HS-27A (cell line): ENCODE measurements at places on chromosomes 12 and 14.

GRCh38 chr12:106138633-106139421 is at the start of gene NUAK1:
Gene NUAK1 (minus strand): TSS chr12:106138954. CDS start chr12:106138653, 301 bp downstream.
- no peak for DNase-seq

DNA sequence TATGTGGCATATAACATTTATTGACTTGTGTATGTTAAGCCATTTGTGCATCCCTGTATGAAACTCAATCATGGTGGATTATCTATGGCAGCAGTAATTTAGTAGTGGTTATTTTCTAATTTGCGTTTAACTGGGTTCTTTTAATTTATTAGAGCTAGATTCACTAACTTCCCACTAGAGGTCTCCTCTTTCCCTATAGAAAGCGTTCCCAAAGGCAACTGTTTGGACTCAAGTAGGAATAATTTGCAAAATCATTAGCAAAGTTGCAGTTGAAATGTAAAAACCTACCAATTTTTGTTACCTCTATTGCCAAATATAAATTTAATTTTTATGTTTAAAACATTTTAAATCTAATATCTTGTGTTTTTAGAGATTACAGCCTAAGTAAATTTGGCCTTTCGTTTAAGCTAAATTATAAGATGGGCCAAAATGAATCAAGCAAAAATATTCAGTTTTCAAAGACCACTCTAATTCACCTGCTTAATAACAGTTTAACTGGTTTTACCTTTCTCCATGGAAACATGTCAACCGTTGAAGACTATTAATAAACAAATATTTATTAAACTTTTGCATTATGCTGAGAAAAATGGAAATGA is 6.0 kb downstream of the DMAC2L start:
- DNase-seq: no peak

GRCh38 chr12:14710632-14711320 is 14.4 kb upstream of the GUCY2C start:
- no peak for DNase-seq

- no peak for DNase-seq
Observed at GRCh38 chr12:108642269-108642870, 8.7 kb upstream of the SELPLG start.

GRCh38 chr12:85831327-85831990 is 4.8 kb downstream of the RASSF9 start:
- DNase-seq: no peak

DNA sequence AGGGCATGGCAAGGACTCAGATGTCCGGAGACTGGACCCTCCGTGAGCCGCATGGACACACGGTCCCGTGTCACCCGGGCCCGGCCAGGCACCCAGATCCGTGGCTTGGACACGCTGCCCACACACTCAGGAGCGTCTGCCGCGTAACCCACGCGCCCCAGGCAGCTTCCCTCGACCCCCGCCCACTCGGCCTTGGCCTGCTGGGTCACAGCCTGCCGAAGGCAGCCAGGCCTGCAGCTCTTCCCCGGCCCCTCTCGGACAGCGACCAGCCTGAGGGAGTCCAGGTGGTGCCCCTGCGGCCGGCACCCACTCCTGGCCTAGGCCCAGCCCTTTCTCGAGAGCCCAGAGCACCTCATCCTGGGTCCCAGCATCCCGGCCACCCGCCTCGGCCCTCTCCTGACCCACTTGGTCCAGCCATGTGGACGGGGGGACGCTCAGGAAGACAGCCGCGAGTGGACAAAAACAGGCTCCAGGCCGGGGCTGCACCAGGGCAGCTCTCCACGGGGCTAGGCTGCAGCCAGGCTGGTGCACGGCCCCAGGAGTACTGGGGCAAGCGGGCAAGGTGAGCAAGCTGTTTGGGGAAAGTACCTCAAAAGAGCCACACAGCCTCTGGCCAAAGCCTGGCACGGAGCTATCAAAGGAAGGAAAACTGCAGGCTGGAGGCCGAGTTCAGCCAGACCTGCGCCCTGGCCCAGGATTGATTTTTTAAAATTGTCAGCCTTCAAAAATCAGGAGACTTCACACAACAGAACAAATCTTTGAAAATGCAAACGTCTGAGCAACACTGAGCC is 6.5 kb downstream of the AKT1 start:
- DNase-seq: no peak

DNA sequence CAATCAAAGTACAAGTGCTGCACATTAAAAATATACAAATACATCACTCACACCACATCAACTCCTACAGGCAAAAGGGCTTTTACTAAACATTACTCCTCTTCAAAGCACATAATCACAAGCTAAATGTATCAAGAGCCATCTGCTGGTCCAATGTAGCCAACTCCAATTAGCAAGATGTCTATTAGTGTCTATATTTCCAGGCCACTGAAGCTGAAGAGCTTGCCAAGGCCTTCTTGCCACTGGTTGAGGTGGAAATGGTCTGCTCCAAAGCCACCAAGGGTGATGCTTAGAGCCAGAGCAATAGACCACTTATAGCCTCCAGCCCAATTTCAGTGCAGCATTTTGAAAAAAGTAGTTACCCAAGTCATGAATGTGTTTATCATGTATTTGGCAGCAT is 54.4 kb downstream of the RASSF9 start:
- no peak for DNase-seq

GRCh38 chr12:6957151-6957701 is 6.1 kb downstream of the PTPN6 start:
- no peak for DNase-seq

GRCh38 chr12:116278667-116279066 is 1.2 kb upstream of the MED13L start:
- no peak for DNase-seq

DNA sequence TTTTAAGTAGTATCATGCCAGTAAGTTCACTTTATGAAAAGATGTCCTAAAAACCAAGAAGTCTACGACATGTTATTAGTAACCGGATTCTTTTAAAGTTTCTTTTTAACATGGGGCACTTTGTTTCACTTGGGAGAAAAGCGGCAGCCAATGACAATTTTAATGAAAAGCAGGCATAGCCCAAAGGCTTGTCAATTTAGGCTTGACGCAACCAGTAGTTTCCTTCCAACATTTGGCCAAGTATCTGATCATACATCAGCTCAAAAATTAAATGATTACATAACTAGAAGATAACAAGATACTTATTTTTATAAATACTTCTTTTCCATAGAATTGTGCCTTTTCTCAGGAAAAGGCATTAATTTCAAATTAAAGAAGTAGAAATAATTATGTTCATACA is 112.8 kb downstream of the TXNDC16 start:
- DNase-seq: no peak

DNA sequence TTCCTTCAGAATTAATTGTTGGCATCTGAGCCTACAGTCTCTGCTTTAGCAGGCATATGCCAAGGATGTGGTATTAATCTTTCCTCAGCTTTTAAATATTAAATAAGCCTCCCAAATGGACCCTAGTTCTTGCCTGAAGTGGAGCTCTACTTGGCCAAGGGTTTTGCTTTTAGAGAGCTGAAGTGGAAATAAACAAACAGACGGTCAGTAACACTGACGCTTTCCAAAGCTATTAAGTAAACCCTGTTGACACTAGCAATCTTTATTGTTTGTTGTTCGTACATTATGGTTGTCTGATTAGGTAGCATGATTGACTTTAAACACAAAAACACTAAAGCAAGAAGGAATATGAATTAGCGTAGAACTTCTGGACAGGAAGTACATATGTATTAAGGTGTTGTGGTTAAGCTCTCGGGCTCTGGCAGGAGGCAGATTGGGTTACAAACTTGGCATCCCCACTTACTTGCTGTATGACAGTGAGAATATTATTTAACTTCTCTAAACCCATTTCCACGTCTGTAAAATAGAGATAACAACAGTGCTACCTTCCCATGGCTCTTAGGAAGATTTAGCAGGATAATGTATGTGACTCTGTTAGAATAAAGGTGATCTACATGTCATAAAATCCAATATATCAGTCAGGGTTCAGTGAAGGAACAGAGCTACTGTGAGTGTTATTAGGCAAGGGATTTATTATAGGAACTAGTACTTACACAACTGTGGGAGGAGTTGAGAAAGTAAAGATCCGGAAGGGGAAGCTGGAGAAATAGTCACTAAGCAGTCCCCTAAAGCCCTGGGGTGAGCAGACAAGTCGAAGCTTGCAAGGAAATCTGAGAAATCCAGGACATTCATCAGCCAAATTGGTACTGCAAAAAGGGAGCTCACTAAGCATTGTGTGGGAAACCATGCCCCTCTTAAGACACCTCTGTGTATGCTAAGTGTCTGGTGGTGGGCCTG is 92.2 kb upstream of the ATF7IP start:
- no peak for DNase-seq

GRCh38 chr12:28859551-28859950 is 289.5 kb upstream of the FAR2 start:
- no peak for DNase-seq

DNA sequence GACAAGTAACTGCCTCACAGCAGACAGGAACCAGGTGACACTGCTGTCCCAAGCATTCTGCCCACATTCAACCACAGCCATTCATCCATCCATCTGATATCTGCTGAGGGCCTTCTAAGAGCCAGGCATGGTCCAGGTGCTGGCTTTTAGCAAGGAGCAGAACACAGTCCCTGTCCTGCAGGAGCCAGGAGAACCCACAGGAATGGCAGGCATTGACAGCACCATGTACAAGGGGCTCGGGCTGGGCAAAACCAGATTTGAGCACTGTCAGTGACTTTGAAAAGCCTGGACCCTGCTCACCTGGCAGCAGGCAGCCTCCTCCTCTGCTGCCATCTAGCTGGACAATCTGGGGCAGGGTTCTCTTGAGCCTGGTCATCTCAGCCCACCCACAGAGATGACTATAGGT is 137.0 kb downstream of the ZFP36L1 start:
- no peak for DNase-seq

GRCh38 chr12:22406627-22407026 is 72.1 kb upstream of the ST8SIA1 start:
- DNase-seq: no peak

DNA sequence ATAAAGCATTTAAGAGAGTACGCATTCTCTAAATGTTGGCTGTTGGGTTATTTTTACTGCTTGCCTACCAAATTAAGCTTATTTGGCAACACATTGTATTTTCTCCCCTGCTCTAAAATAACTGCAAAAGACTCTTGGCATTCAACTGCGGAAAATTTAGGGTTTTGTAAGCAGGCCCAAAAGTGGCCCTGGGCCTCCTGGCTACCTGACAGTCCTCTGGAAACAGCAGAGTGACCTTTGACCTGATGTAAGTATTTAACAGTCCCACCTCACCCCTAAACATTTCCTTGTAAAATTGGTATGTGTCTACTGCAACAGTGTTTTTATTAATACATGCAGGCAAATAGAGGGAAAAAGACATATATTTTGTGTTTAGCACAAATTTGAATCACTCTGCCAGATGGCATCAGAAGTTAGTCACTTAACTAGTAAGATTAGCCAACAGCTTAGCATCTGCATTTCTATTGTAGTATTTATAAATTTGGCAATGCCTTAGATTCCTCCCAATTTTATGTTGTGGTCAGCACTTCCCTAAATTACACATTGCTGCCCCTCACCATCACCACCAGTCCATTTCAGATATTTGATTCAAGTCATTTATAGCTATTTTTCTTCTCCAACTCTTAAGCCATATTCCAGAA is 11.2 kb downstream of the LLPH start:
- DNase-seq: no peak

- DNase-seq: no peak
Observed at GRCh38 chr14:103653805-103654204, 24.8 kb downstream of the KLC1 start.

- DNase-seq: peak; percentile 69
Observed at GRCh38 chr12:5096241-5096924, 52.7 kb downstream of the KCNA5 start.

- no peak for DNase-seq
Observed at GRCh38 chr12:31326736-31327659, 1.0 kb upstream of the SINHCAF start.

GRCh38 chr14:49957089-49957852 is 64.4 kb downstream of the ARF6 start:
- DNase-seq: no peak

- DNase-seq: peak; percentile 29
Observed at GRCh38 chr12:27711317-27711682, 668 bp downstream of the MRPS35 start.

DNA sequence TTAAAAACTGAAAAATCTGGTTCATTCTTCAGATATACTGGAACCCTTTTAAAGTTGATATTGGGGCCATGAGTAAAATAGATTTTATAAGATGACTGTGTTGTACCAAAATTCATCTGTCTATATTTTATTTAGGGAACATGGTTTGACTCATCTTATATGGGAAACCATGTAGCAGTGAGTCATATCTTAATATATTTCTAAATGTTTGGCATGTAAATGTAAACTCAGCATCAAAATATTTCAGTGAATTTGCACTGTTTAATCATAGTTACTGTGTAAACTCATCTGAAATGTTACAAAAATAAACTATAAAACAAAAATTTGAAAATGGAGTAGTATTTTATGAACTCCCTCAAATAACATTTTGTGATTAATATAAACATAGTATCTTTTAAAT is 14.2 kb downstream of the PTGER2 start:
- no peak for DNase-seq

DNA sequence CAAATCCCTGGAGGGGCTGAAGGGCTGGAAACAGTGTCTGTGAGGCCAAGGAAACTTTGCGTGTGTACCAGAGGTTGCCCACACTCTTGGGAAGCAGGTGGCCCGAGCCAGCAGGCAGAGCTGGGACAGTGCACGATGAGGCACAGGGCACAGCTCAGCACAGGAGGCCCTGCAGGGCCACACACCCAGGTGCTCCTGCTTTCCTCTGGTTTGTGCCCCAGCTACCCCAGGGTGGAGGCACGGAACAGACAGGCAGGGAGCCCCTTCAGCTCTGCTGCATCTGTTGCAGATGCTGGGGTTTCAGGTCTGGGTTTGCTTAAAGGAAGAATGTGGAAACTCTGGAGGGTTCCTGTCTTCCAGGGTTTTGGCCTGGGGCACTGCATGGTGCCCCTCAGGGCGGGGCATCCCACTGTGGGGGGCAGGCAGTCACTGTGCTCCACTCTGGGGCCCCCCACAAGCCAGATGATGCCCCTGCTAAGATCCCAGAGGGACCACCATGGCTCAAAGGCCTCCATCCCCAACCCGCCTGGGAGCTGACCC is 8.6 kb downstream of the TMEM179 start:
- DNase-seq: no peak

- no peak for DNase-seq
Observed at GRCh38 chr12:124403273-124403672, 108.4 kb downstream of the RFLNA start.

GRCh38 chr14:66790101-66790500 is 282.2 kb downstream of the GPHN start:
- DNase-seq: no peak

DNA sequence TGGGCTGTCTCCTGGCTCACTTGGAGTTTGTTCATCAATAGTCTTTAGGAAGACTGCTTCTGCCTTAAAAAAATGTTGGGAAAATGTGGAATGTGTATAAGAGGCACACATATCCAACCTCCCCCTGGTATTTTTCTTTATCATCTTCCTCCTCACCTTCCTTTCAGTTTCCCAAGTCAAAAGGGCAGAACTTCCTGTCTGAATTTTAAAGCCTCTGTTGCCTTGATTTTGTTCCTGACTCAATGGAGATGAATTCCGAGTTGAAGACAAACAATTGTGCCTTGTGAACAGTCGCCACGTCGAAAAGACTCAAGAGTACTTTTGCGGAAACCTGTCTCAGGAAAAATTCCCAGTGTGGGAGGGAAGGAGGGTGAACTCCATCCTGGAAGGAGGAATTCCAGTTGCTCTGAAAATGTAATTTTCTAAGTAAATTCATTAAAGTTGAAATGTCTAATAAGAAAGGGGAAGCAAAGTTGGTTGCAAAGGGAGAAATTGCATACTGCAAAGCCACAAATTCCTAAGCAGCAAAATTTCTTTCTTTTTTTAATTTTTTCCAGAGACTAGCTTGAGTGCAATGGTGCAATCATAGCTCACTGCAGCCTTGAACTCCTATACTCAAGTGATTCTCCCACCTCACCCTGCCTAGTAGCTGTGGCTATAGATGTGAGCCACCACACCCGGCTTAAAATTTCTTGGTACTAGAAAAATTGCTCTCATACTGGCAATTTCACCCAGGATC is 50.2 kb upstream of the ELK3 start:
- DNase-seq: no peak
